ENCODE measurements at places on chromosomes 12 and 14.

GRCh38 chr14:80393766-80394165, 182.5 kb upstream of the DIO2 start:
- DNase-seq: no peak

GRCh38 chr12:103962493-103962892, 3.2 kb upstream of the TDG start:
- DNase-seq: no peak

- no peak for DNase-seq
Measured at GRCh38 chr12:63949902-63950301, 105.4 kb downstream of the SRGAP1 start.

- DNase-seq: peak; percentile 80
Measured at GRCh38 chr12:122860040-122860853, 25.0 kb downstream of the HIP1R start.

- no peak for DNase-seq
Measured at GRCh38 chr14:34012978-34013720, 62.3 kb upstream of the EGLN3 start.

- DNase-seq: no peak
Measured at GRCh38 chr12:84702001-84702400, 210.6 kb downstream of the SLC6A15 start.

GRCh38 chr12:97481428-97481827, 18.8 kb downstream of the RMST start:
- DNase-seq: no peak
